ENCODE measurements at places on chromosomes 2 and 18. TPM values are rescaled to one million over a fixed set of nuclear protein-coding genes. Genes with fewer than 3 reads are reported as not detected.

Gene EFEMP1
- total RNA-seq, result 4.0 TPM

Gene NOL4
- total RNA-seq, result 0.61 TPM

Gene DSG1
- total RNA-seq, result 0.61 TPM

Gene ATP6V1C2
- total RNA-seq, result 0.57 TPM

Gene ZNF407
- total RNA-seq, result 9.7 TPM

Gene CDH2
- total RNA-seq, result 3.0 TPM

Gene MC2R
- total RNA-seq, result 0.05 TPM

Gene CCDC102B
- 6.1 TPM for total RNA-seq
